Cerebellum (tissue), 4 donors: ENCODE measurements at places on chromosomes 13 and 19. TPM values are rescaled to one million over a fixed set of nuclear protein-coding genes. Genes with fewer than 3 reads are reported as not detected.
A peak's percentile ranks its signal among the peaks of the same experiment; 100 is the strongest.

UGGT2 gene
- total RNA-seq: 94.6 TPM

NTF4 gene
- total RNA-seq: not detected

PSG1 gene
- 0.18 TPM for total RNA-seq

AXL gene
- total RNA-seq: 10.6 TPM

AMER2 gene
- total RNA-seq: 113 TPM

DNA sequence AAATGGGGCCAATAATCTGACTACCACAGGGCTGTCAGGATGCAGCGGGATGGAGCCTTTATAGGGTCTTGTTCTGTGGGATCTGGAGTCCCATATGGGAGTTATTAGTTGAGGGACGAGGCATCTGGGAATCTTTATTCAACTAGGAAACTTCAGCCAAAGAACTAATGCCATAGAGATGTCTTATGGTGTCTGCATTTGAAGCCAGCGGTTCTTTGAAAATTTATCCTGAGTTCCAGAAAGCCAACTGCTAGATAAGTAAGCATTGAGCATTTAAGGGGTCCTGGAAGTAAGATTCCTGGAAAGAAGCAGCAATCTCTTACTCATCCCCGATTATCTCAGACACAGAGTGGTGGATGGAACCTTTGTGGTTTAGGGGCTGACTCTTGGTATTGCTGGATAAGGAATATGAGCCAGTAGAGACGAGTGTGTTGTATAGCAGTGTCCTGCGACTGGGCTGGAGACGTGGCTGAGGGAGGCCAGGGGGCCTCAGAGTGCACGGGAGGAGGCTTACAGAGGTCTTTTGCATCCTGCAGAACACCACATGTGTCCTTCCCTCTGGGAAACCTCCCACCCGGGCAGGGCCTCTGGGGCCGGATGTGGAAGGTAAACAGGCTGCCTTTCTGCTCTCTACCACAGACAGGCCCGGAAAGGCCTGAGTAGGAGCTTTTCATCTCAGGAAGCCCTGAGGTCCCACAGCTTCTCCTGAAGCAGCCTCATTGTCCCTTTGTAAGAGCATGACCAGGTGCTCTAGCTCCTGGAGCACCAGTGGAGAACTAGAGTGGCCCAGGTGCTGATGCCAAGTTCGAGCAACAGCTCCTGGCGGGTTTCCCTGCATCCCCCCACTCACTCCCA is 28.8 kb downstream of the ACTN4 start:
- no peak for DNase-seq

- no peak for DNase-seq
Measured at GRCh38 chr19:2145831-2146241, 5.5 kb downstream of the AP3D1 start.

GRCh38 chr19:788686-788982 is 8.6 kb upstream of the PTBP1 start:
- no peak for DNase-seq

GRCh38 chr13:103542648-103543047 is 476.4 kb upstream of the SLC10A2 start:
- no peak for DNase-seq

GRCh38 chr19:49472936-49473335 is 1.1 kb upstream of the FLT3LG start:
- no peak for DNase-seq

- no peak for DNase-seq
Measured at GRCh38 chr19:55536366-55536765, 567 bp downstream of the SBK2 start.

DNA sequence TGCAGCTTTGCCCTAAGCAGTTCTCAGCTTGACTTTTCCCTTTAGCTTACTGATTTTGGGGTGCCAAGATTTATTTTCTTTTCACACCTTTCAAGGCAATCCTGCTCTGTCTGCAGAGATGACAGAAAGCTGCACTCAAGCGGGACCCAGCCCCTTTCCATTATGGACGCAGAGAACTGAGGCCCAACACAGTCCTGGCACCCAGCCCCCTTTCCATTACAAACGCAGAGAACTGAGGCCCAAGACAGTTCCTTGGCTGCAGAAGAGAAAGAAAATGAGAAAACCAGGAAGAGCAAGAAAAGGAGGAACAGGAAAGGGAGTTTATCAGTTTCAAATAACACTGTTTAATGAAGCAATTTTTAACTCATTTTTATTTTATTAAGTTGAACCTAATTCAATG is 36.8 kb upstream of the ATP11A start:
- DNase-seq: no peak

- DNase-seq: peak; percentile 40
Measured at GRCh38 chr19:3420909-3421619, 54.7 kb downstream of the NFIC start.

DNA sequence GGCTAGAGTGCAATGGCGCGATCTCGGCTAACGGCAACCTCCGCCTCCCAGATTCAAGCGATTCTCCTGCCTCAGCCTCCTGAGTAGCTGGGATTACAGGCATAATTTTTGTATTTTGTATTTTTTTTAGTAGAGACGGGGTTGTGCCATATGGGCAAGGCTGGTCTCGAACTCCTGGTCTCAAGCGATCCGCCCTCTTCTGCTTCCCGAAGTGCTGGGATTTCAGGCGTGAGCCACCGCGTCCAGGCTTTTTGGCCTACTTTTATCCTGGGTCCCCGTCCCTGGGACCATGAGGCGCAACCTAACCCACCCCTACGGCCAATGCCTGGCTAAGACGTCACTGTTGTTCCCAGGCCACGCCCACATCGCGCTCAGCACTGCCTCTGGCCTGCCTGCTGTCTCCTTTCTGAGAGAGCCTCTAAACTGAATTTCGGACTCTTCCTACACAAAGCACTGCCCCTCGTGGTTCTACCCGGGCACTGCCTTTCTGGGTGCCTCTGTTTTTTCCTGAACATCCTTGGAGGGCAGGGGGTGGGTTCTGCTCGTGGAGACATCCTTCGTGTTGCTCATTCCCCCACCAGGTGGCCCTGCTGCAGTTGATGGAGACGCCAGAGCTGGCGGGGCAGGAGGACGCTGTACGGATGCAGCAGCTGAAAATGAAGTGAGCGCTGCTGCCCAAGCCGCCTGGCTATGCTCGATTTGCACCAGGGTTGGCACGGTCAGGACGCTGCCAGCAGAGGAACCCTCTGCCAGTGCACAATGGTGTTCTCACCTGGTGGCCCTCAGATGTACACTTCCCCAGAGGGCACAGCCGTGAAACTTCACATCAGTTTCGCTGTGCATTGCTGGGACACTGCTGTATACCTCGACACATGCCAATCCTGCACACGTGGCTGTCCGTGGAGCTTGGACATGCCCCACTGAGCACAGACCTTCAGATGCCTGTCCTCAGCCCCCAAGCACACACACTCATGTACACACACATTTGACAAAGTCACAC is 2.0 kb downstream of the REX1BD start:
- DNase-seq: peak; percentile 93
